ENCODE measurements at places on chromosomes 3 and 15.

DNA sequence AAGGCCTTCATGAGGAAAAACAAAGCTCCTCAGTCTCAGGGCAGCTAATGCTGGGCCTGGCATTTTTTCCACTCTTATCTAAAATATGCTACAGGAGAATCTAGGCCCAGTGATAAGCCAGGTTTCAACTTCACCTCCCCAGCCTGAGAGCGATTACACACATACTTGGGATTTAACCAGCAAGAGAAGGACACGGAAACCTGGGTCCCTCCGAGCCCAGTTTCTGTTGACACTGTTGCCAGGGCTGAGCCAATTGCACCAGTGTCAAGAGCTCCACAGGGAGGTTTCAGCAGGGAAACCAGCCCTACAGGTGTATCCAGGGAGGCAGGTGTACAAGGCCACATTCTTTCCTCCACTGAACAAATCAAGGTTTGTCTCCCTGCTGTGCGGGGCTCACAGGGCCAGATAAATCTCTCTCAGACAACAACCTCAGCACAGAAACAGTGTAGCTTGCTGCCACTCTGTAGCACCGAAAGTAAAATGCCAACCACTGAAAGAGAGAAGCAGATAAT is 85.4 kb downstream of the MAGI1 start:
- DNase-seq: no peak

GRCh38 chr3:43838877-43839276 is 148.1 kb downstream of the ABHD5 start:
- DNase-seq: no peak

GRCh38 chr15:48191574-48192225 is at the start of gene CTXN2:
Gene CTXN2 (plus strand): TSS chr15:48191665. CDS start chr15:48201301, 9,636 bp downstream.
- DNase-seq: no peak

GRCh38 chr3:196634224-196634623 is 5.3 kb upstream of the NRROS start:
- DNase-seq: no peak

- no peak for DNase-seq
Measured at GRCh38 chr3:164200053-164200823, 878.1 kb downstream of the SI start.

DNA sequence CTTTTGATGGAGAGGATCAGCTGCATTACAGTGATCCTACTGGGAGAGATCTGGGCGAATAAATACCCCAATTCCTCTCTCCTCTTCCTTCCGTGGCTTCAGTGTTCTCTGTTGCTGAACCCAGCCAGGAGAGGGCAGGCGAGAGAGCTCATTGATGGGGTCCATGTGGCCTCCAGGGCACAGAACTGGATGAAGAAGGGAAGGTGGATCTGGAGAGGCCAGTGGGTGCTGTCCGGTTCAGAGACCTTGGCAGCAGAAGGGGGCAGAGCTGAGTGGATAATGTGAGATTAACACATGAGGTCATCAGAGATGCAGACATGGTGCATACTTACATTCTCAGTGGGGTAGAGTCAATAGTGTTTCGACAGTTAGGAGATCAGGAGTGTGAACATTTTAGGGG is 193.6 kb downstream of the CLSTN2 start:
- DNase-seq: no peak

GRCh38 chr3:67557848-67558355 is 96.5 kb downstream of the SUCLG2 start:
- no peak for DNase-seq

DNA sequence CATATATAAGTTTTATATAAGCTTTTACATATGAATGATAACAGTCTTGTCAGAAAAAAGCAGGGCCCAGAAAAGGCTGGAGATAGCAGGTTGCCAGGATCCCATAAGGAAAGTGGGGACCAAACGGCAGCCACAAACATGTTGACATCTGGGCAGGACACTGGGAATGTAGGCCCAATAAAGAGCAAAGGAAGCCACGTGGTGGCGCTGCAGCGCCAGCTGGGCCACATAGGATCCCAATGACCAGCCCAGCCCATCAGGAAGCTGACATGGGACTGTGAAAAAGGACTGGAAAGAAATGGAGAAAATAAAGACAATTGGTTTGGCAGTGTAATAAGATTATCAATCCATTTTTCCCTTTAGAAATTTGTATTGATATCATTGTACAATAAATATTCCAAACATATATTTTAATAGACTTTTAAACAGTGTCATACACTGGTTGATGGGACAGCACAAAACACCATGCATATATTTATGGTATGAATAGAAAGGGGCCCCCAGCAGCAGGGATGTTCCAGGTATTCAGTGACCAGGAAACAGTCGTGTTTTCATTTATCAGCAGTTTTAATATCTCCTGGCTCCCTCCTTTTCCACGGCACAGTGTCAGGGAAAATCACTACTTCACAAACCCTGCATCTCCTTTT is 89.0 kb upstream of the STRIT1 start:
- peak; percentile 88 for DNase-seq

DNA sequence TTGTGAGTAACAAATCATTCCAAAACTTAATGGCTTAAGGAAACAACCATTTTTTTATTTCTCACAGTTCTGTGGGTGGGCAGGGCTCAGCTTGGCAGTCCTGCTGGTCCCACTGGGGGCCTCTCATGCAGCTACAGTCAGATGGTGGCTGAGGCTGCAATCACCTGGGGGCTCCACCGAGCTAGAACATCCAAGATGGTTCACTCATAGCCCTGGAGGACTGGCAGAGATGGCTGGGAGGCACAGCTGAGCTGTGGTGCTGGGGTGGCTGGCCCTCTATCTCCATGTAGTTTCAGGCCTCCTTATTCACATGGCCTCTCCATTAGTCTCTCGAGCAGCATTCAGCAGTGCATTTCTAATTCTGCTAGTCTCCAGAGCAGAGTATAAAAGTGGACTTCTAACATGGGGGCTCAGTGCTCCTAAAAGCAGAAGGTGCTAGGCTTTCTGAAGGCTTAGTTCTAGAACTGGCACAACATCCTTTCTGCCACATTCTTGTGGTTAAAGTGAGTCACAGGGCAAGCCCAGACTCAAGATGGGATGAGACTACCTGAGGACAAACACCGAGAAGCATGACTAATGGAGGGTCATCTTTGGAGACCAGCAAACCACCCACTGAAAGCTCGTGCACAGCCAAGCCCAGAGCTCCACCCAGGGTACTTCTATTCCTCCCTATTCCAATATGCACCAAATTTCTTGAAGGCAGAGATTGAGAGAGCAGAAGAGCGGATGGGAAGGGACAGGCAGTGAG is 6.3 kb downstream of the CAV3 start:
- peak; percentile 42 for DNase-seq

GRCh38 chr3:16134173-16134928 is 40.1 kb upstream of the GALNT15 start:
- DNase-seq: no peak

DNA sequence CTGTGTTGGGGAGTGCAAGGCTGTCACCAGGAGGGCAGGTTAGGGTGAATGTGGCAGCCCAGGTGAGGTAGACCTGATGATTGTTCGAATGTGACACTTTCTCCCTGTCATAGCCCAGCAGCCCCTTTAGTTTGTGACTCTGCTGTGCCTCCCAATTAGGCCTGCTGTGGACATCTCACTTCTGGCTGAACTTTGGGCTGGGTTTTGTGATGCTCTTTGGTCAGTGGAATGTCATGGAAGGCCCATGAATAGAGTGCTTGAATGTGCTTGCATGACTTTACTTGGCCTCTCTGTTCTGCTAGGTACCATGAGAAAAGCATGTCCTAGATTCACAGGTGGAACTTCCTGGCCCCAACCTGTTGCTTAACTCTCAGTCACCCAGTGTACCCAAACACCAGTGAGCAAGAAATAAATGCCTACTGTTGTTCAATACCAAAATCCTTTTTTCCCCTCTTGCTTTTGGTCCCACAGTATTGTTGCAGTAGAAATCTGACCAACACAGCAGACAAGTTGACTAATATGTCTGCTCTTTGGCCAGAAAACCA is 249.7 kb downstream of the PTPRG start:
- DNase-seq: no peak

DNA sequence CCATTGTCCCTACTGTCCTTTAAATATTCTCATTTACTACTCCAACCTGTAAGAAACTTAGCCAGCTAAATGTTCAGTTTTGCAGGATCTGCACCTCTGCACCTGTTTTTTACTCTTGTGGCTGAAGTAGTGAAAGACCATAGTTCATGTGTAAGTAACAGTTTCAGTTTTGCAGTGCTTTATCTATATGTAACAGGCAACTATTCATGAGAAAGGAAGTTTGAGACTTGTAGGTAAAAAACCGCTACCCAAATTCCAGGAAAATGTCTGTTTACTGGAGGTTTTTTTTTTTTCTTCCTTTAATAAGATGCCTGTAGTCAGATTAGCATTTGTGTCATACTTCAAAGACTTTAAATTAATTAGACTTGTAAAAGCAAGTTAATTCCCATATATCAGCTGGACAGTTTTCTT is 25.4 kb upstream of the MBNL1 start:
- no peak for DNase-seq

GRCh38 chr3:96354106-96354505 is 460.3 kb upstream of the EPHA6 start:
- DNase-seq: no peak

DNA sequence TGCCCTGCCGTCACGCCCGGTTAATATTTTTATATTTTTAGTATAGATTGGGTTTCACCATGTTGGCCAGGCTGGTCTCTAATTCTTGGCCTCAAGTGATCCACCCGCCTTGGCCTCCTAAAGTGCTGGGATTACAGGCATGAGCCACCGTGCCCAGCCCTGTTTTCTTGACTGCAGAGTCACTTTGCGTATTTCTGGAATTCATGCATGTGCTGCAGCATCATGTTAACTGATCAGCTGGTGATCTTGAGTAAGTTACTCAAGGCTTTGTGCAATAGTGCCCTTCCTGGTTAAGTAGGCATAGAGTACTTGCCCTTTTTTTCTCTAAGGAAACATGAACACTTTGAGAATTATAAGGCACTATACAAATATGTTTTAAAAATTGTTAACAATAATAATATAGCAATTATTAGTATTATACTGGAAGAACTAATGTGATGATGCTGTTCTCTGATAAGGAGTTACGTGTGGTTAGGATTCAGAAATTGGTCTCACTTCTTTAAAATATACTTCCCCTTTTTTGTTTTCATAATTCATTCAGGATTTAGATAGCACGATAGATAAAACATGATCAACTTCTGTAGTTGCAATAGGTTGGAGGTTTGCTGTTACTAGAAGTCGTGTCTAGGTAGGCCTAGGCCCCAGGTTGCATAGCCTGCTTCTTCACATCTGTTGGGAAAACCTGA is 33.6 kb downstream of the GPR171 start:
- DNase-seq: no peak

DNA sequence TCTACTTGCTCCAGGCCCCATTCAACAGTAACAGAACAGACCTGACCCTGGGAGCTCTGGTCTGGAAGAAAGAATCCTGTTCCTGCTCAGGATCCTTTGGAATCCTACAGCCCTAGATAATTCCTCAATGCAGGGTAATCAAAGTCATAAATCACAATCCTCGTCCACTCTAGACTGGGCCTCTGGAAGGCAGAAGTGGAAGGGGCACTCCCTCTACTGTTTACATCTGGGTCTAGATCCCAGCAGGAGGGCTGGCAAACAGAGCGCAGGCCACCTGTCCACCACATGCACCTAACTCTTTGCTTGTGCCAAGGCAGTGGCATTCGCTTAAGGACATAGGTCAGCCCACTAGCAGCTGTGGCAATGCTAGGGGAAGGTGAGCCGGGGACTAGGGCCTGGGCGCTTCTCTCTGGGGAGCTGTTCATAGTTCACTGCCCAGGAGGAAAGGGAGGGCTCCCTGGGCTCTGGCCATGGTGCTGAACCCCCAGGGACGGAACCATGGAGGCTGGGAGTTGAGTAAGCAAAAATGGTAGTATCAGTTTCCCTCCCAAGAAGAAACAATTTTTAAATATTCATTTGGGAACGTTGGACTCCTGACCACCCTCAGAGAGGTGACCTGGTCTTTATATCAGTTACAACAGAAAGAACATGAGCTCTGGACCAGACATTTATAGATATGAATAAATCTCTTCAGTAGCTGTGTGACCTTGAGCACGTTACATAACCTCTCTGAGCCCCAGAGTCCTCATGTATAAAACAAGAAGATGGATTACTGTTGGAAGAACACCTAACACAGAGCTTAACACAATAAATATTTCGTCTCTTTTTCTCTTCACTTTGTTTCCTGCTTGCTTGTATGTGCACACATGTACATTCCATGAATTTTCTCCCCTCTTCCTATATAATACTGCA is 90.2 kb downstream of the NTRK3 start:
- DNase-seq: no peak

DNA sequence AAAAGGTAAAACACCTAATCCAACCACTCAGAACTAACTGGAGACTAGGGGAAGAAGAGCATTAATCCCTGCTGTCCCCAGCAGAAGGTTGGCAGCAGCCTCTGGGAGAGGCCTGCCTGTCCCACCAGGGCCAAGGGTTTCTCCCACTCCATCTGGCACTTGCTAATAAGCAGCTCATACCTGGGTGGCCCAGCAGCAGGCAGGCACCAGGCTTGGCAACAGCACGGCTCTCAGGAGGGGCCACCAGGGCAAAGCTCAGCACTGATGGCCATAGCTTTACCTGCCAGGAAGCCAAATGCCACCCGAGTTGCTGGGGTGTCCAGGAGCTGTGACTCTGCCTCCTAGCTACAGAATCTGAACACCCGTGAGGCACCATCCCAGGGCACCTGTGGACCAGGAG is 58.3 kb downstream of the BOC start:
- no peak for DNase-seq

- DNase-seq: no peak
Measured at GRCh38 chr15:41022487-41023090, 69.3 kb downstream of the CHAC1 start.

GRCh38 chr15:52021128-52021671 is 2.2 kb downstream of the MAPK6 start:
- DNase-seq: no peak

- DNase-seq: no peak
Measured at GRCh38 chr3:55801068-55801467, 314.0 kb upstream of the WNT5A start.

- DNase-seq: no peak
Measured at GRCh38 chr3:76199382-76199781, 414.0 kb upstream of the ZNF717 start.

GRCh38 chr3:128273109-128273840 is 120.0 kb downstream of the EEFSEC start:
- DNase-seq: no peak

GRCh38 chr3:69764121-69764741 is 25.0 kb downstream of the MITF start:
- DNase-seq: no peak

DNA sequence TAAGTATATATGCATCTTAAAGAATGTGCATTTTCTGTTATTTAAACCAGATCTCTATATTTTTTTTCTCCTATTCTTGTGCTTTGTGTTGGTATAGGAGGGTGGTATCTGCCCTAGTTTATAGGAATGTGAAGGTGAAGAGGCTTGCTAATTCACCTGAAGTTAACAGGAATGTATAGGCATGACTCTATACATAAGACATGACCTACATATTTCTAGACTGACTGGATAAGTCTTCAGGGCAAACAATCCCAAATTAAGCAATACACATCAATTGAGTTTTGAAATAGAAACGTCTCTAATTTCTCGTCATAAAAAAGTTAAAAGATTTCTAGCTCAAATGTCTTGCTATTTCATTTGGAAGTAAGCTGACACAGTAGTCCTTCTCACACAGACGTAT is 410.0 kb downstream of the DIPK2A start:
- DNase-seq: no peak

- no peak for DNase-seq
Measured at GRCh38 chr3:159627634-159628033, 361.0 kb upstream of the IL12A start.

- peak; percentile 81 for DNase-seq
Measured at GRCh38 chr15:101070502-101071273, 151.5 kb downstream of the LRRK1 start.

GRCh38 chr3:2923390-2923789 is 186.8 kb downstream of the IL5RA start:
- DNase-seq: no peak
